ENCODE measurements at places on chromosomes 5 and 9. TPM values are rescaled to one million over a fixed set of nuclear protein-coding genes. Genes with fewer than 3 reads are reported as not detected.

PCDHGC5 gene
- total RNA-seq, result not detected

MARVELD2 gene
- total RNA-seq, result 0.13 TPM

DNA sequence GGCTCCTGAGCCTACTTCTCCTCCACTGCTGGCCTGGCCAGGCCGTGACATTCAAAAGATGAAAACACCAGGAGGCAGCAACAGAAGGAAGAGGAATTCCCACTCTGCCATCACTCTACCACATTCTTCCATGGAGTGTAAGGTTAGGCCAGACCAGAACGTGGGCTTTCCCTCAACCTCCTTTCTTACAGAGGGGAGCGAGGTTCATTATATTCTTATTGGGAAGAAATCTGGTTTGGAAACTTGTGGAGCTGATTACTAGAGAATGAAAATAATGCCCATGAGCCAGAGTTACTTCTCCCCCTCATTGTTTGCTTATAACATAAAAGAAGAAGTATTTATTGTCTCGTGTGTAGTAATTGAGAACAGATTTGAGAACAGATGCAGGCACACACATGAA lies 136.3 kb upstream of the BASP1 start:
- no peak for DNase-seq

DNA sequence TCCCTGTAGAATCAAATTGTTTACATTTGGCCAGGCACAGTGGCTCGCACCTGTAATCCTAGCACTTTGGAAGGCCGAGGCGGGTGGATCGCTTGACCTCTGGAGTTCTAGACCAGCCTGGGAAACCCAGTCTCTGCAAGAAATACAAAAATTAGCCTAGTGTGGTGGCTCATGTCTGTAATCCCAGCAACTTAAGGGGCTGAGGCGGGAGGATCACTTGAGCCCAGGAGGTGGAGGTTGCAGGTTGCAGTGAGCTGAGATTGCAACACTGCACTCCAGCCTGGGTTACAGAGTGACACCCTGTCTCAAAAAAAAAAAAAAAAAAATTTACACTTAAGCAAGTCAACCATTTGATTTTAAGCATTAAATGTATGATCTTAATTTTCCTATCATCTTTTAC lies 17.5 kb upstream of the IQGAP2 start:
- no peak for DNase-seq

- no peak for DNase-seq
These were observed 72.0 kb upstream of the IQGAP2 start for GRCh38 chr5:76331126-76331525.

DNA sequence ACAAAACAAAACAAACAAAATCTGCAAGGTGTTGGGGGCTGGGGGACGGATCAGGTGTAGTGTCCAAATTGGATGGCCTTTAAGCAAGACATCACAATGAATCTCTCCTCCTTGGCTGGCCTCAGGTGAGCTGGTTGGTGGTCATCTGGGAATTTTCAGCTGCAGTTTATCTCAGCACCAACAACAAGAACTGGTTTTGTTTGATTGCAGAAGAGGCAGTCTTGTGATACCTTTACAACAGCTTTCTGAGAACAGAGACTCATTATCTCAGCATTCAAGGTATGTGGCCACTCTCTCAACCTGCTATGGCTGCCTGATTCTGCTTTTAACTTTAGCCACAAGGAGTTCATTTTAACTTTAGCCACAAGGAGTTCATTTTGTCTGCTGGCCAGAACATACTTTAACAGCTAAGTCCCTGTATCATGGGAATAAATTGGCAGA lies 1543.4 kb downstream of the EFNA5 start:
- DNase-seq, result no peak

DNA sequence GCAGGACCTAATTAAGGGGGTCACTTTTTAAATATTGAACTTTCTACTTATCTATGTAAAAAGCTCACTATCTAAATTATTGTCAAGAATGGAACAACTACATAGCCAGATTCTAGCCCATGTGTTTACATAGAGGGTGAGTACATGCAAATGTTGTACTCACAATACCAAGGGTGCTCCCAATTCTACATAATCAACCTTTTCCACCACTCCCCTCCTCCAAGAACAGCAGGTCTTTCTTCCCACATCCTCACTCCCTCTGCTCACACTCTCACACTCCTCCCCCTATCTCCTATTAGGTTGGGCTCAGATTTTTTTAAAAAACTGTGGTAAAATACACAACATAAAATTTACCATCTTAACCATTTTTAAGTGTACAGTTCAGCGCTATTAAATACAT lies 325.4 kb downstream of the ARL15 start:
- no peak for DNase-seq

DNA sequence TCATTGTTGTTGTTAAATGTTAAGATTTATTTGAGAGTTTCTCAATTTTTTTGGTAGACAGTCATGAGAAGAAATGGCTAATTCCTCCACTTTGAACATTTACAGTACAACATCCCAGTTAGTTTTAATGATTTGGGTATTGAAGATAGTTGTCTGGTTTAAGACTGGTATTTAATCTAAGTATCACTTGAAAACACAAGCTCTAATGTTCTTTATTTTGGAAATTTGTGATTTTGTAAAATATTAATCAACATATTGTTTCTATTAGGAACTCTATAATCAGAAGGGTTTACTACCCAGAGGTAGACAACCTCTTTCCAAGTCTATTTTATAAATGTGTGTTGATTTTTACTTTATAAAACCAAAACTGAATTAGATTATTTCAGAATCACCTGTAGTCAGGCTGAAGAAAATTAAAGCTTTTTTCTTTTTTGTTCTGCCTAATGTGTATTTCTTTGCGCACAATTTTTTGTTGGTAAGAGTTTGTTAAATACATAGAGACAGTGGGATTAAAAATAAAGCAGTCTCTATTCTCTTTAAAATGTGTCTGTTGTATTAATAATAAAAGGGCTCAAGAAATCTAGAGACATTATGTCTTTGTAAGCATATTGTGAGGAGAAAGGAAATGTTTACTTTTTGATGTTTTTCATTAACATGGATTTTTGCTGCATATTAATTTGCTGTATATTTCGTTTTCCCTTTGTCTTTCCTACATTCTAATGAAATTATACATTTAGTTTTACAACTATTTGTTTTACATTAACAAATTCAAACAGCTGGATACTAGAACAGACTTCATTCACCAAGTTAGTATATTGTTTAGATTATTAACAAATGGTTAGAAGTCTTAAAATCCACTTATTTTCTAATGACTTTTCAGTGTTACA lies 3.9 kb upstream of the PURA start:
- DNase-seq, result no peak

GRCh38 chr5:139924294-139925215 lies 118.5 kb downstream of the NRG2 start:
- peak; percentile 31 for DNase-seq

- no peak for DNase-seq
These were observed 26.3 kb downstream of the FAF2 start for GRCh38 chr5:176474476-176474875.

DNA sequence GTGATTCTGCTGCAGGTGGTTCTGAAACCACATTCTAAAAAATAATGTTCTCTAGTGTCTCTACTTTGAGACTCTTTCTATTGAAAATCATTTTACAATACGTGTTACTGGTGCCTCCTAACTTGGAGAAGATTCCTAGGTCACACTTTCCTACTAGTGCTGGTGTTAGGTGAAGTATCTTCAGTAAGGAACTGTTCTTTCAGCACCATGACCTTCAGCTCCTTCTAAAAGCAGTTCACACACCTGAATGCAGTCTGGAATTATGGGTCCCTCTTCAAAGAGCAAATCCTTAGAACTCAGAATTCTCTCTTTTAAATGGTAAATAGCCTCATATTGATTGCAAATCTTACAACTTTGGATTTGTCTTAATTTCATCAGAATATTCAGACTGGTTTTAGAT lies 10.6 kb upstream of the DPYSL3 start:
- no peak for DNase-seq

- DNase-seq, result no peak
These were observed 1.7 kb downstream of the ALG2 start for GRCh38 chr9:99220011-99220410.

- no peak for DNase-seq
These were observed 31.9 kb upstream of the SPARC start for GRCh38 chr5:151718646-151719045.

DNA sequence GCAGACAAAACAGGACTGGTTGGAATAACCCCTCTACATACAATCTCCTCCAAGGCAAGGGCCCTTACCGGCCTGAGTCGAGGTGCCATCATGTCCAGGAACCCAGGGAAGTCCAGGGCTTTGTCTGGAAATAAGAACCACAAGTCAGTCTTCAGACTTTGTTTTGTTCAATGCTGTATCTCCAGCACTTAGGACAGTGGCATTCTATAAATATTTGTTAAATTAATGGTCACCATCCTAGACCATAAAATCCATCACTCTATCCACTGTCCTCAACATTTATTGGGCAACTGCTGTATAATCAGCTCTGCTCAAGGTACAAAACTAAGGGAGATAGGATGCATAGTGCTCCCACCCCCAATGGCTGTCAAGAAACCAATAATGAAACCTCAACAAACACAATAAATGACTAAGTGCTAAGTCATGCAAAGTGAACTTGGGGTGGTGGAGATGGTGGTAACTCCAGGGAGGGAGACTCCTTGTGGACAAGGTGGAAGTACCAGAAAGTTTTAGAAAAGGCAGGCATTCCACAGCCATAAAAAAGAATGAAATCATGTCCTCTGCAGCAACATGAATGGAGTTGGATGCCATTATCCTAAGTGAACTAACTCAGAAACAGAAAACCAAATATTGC lies 5.0 kb downstream of the RELL2 start:
- DNase-seq, result peak; percentile 86

GRCh38 chr5:95251185-95251584 lies 33.7 kb downstream of the MCTP1 start:
- DNase-seq, result no peak

DNA sequence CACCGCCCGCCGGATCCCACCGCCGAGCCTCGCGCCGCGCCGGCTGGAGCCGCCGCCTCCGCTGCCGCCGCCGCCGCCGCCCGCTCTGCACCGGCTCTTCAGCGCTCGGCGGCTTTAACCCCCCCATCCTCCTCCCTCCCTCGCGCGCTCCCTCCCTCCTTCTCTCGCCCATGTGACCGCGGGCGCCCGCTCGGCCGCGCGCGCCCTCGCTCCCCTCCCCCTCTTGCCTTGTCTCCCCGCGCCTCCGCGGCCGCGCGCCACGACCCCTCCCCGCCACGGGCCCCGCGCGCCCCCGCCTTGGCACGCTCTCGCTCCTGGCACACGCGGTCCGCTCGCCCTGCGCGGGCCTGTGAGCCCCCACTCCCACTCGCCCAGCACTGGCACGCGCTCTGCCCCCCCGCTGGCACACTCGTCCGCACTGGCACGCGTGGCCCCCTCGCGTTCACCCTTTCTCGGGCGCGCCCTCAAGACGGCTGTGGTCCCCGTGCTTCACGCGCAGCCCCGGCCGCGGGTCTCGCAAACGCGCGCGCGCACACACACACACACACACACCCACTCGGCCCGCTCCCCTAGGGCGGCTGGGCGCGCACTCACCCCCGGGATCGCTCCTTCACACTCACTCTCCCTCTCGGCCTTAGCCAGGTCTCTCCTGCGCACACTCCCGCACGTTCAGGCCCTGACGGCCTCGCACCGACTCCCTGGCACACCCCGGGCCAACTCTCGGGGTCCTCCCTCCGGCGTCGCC lies at the start of gene CNTFR:
Gene CNTFR (minus strand): TSS at position 89 of the 745 bp plus-strand sequence. CDS start 20,743 bp downstream, outside the sequence.
- no peak for DNase-seq

- DNase-seq, result no peak
These were observed 14.2 kb downstream of the HOMER1 start for GRCh38 chr5:79499640-79500273.

DNA sequence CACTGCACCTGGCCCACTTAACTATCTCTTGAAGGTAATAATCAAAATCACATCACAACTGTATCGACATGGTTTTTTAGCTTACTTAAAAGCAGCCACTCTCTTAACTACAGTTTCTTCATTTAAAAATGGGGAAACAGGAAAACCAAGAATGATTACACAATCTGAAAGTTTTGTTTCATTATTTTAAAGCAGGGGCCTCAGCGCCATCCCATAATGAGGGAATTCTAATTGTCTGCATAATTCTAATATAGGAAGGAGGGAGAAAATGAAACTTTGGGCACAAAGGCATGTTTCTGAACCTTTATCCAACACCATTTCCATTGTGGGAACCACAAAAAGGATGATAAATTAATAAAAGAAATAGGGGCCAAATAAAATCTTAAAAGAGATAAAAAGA lies 7.6 kb downstream of the HACD4 start:
- no peak for DNase-seq

- no peak for DNase-seq
These were observed 12.3 kb downstream of the IFNA21 start for GRCh38 chr9:21154018-21154608.
